ENCODE measurements at places on chromosomes 1 and 21. TPM values are rescaled to one million over a fixed set of nuclear protein-coding genes. Genes with fewer than 3 reads are reported as not detected.

- no peak for DNase-seq
These were observed 710 bp upstream of the PRPF3 start for GRCh38 chr1:150320667-150320978.

- no peak for DNase-seq
These were observed 474.0 kb downstream of the LTN1 start for GRCh38 chr21:28518630-28519029.

GRCh38 chr1:116426401-116426800 is 53.4 kb downstream of the ATP1A1 start:
- DNase-seq: no peak

GRCh38 chr1:165671526-165671925 is 26.8 kb downstream of the ALDH9A1 start:
- DNase-seq: no peak

DNA sequence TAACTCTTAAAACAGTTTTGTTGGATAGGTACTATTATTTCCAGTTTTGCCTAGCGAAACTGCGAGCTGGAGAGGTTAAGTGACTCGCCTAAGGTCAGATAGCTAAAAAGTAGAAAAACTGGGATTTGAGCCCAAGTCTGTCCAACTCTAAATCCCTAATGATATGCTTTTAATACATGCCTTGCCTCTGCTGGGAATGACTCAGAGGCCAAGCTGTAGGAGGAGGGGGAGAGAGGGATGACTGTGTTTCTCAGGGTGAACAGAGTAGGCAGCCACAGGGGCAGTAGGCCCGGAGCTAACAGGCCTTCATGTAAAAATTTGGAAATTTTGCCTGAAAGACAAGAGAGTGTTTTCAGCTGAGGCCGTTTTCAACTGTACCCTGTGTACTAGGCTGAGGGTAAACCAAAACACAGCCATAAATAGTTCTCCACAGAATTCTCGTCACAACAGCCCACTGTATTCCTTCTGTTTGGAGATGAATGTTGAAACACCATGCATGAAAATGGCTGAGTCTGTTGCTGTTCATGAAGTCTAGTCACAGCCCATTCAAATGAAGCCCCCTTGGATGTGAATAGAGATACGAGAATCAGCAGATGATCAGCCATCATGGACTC is 107.5 kb upstream of the HOOK1 start:
- no peak for DNase-seq

- DNase-seq: peak; percentile 13
These were observed 50.9 kb upstream of the KCNJ15 start for GRCh38 chr21:38205940-38206339.

GRCh38 chr1:92482665-92483609 is 3.8 kb downstream of the GFI1 start:
- peak; percentile 58 for DNase-seq

- DNase-seq: peak; percentile 66
These were observed 143.0 kb upstream of the GRIK3 start for GRCh38 chr1:37177230-37177864.

DNA sequence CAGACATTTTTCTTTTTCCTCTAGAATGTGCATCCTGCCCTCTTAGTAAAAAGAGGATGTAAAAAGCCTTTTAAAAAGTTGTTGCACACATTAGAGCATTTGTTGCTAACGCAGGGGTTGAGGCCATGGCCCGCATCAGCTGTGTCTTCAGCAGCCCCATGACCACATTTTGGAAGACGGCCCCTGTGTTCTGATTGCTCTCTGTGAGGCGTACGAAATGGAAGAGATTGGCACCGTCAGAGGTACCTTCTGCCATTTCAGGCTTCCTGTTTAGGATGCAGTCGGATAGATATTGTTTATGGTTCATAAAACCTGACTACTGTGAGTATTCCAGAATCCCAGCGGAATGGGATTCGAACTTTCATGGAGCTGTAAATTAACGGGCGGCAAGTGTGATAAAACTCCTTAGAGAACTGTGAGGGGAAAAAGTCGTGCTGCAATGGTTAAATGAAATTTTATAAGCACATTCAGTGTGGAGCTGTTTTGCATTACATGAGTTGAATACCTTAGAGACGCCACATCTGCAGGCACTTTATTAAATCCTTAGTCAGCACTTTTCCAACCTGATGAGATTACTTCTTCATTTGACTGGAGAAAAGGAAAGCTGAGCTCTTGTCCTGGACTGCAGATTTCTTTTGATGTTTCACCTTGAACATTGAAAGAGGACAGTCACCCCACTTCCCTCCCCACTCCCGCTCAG is 273.9 kb downstream of the TM2D1 start:
- DNase-seq: no peak

DNA sequence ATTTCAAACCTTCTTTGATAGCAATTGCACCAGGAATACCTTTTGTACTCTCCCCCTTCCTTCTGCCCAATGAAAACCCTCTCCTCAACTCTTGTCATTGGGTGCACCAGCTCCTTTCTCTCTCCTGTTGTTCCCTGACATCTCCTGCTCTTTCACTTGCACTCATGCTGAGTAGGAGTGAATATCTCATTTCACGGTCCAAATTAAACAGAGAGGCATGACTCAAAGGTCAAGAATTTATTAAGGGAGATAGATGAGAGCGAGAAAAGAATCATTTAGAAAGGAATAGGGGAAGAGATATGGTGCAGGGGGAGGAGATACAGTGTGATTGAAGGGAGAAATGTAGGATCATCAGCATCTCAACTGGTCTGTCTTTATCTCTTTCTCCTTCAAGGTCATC is 22.1 kb downstream of the AIM2 start:
- no peak for DNase-seq

DNA sequence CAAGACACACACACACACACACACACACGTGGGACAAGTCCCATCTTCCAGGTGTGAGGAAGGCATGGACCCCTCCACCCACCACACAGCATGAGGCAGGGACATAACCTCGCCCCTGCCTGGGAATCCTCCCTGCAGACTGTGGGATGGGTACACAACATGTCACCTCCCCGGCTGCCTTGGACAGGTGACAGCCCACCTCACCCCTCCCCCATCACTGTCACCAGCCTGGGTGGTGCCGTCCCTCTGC is 40.7 kb downstream of the AHDC1 start:
- no peak for DNase-seq

DNA sequence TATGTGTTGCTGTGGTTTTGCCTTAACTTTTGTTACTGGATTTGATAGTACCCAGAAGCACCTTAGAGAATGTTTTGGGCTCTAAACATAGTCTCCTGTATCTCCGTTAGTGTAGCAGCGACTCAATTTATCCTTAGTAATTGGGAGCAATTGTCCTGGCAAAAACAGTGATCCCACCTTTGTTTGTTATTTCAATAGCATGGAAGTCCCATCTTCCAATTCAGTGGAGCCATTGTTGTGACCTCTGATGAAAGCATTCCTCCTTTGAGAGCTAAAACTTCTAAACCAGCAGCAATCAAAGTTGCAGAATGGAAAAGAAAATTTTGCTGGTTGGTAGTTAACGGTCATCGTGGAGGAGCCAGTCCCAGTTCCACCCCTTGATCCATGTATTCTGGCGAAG is 34.7 kb downstream of the RTCA start:
- peak; percentile 90 for DNase-seq

DNA sequence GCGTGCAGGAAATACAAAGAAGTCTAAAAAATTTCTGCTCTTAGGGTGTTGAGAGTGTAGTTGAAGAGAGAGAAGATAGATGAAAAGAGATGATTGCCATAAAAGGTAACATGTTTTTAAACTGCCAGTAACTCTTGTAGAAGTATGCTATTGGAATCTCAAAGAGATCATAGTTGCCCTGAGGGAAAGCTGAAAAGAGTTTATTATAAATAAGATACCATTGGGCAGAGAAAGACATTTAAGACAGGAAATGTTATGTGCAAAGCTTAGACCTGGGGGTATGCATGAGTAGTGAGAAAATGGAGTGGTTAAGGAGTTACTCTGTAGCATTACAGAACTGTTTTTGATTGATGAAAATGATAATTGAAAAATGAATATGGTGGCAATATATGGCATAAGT is 17.6 kb downstream of the GABPA start:
- DNase-seq: no peak

DNA sequence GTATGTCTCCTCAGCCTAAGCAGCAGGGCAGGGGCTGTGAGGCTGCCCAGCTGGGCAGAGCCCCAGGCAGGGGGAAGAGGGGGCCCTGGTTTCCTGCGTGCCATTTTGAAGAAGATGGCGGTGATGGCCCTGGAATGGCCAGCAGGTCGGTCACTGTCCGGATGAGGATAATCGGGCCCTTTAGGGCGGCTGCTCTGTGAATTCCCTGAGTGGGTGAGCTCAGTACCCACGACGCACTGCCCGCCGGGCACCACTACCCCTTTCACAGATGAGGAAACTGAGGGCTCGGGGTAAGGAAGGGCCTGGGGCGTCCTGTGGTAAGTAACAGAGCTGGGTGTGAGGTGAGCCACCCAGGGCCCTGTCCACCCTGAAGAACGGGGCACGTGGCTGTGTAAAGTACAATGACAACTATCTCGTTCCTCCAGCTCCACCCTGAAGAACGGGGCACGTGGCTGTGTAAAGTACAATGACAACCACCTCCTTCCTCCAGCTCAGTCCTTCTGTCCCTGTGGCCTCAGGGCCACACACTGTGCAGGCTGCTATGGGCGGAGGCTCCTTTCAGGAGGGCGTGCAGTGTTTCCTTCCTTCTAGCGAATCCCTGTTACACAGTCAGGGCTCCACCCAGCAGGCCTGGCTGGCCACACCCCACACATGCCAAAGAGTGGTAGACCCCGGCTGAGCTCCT is 23.2 kb downstream of the ITGB2 start:
- peak; percentile 78 for DNase-seq

DNA sequence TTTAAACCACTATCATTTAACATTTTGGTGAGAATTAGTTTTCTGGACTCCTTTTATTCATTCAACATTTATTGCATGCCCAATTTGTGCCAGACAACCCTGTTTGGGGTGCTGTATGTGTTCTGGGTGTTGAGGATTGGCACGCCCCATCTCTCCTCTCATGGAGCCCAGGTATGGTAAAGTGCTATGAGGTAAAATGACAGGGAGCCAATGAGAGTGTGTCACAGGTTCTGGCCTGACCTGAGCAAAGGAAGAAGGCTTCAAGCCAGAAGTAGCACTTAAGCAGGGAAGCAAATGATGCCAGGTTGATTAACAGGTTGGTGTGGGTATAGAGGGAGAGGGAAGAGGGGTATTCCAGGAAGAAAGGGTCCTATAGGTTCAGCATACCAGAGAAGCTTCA is 21.1 kb upstream of the SLC22A15 start:
- no peak for DNase-seq

DNA sequence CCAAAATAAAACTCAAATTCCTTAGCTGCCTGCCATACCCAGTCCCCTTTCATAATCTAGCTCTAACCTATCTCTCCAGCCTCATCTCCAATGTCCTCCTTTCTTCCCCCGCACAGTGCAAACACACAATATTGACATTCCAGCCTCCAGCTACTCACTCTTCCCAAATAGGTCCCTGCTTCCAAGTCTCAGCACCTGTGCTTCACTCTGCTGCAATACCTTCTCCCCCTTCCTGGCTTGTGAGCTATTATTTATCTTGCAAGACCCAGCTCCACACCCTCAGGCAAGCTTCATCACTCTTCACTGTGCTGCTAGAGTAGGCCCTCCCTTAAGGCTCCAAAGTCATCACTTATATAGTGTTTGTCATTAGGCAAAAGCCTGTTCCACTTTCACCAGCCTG is 9.7 kb downstream of the PLPP3 start:
- no peak for DNase-seq

- peak; percentile 2 for DNase-seq
These were observed 25.4 kb downstream of the RGS4 start for GRCh38 chr1:163094589-163094988.

DNA sequence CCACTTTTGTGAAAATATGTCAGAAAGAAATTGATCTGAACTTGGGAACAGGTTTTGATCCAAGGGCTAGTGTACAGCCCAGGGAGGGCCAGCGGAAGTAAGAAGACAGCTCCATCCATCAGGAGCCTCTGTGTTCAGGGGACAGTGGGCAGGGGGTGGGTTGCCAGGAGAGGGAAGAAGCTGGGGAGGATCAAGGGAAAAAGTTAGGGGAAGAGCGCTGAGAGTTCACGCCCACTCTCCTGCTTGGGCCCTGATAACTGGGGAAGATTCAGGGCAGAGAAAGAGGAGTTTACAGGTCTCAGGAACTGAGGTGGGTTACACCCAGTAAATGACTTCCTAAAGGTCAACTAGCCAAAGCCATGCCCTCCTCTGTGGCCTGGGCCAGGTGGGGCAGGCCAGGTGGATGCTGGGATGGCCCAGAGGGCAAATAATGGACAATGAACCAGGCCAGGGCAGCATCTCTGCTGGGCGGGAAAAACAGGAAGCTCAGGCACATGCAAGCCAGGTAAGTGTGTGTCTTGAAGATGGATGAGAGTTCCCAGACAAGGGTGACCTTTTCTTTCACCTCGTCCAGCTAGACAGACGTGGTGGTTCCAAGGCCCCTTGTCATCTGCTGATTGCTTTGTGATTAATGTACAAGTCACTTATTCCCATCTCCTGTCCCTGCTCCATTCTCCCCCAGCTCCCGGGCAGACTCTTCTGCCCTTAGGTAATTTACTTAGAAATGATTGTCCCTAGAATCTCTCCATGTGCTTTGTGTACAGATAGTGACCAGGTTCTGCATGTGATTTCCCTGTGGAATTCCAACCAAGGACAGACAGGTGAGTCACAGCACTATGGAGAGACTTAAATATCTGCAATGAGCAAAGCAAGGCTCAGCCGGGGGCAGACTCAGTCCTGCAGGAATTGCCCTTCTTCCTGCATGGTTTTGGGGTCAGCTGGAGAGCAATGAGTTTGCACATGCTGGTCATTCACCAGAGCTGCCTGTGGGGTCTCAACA is 57.0 kb downstream of the MDM4 start:
- DNase-seq: no peak

GRCh38 chr1:240800291-240800690 is 188.3 kb upstream of the GREM2 start:
- no peak for DNase-seq

GRCh38 chr1:244896550-244896949 is 32.2 kb upstream of the HNRNPU start:
- no peak for DNase-seq

DNA sequence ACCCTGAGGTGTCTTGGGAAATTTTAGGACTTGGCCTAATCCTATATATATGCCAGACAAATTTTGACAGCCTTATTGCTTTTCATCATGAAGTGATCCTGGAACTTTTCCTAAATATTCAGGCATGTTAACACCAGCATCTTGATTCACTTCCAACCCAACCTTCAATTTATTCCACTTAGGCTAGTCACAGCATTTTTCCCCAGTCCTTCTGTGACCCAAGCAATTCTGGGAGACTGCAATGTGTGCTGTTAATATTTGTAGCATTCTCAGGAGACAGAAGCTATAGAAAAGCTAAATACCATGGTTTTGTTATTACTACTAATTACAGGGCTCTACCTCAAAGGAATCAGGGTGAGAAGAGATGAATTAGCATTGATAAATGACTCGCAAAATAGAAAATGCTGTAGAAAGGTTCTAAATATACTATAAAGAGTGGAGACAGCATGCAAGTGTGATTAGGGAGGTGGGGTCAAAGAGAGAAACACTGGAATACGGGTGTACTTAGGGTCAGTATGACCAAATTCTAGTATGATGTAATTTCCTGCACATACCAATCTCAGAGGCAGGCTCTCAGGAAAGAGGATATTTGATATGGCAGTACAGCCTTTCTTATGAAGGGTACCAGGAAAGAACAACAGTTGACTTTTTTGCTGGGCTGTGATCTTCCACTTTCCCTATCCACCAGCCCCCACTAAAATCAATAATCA is 29.1 kb downstream of the PRRX1 start:
- no peak for DNase-seq

Gene F5
- not detected for total RNA-seq

Gene LCE1A
- not detected for total RNA-seq

Gene HAO2
- total RNA-seq: not detected

Gene S100A7A
- not detected for total RNA-seq

Gene FCER1A
- total RNA-seq: not detected

Gene CATSPERE
- total RNA-seq: 0.86 TPM

Gene ACBD3
- 32.3 TPM for total RNA-seq

Gene DHRS3
- total RNA-seq: 4.3 TPM
